CD4-positive, CD25-positive, alpha-beta regulatory T cell (primary cell): ENCODE measurements at places on chromosomes 7 and 10.
A peak's percentile ranks its signal among the peaks of the same experiment; 100 is the strongest.

DNA sequence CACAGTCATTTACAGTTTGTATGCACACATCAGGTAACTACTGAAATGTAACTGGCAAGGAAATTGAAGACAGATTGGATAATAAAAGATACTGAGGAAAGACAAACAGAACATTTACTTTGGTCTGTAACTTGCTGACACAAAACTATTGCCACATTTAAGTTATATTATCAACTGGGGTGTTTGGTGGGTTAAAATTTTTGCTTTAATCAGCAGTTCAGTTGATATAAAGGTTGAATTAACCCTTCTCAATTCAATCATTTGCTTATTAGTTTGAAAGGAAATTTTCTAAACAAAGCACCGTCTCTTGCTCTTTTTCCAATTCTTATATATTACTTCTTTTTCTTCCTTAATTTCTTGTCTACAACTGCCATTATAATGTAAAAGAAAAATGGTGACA, 102.4 kb downstream of the TMEM26 start:
- DNase-seq: no peak

DNA sequence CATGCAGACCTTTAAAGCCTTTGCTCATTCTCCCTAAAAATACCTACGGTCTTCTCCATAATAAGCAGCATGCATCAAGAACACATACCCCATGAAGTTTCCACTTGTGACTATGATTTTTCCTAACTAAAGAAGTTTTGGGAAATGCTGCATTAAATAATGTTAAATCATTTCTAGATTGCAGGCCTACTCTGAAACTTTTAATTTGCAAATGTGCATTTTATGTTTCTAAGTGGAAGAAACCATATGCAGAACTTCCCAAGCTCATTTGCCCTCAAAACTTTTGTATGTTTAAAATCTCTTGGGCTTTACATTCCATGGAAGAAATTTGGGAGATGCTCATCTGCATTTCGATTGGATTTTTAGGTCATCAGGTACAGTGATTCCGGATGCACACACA, 63.6 kb downstream of the ITGB8 start:
- DNase-seq: no peak

GRCh38 chr10:47442351-47442750, 41.6 kb downstream of the ANXA8 start:
- no peak for DNase-seq

DNA sequence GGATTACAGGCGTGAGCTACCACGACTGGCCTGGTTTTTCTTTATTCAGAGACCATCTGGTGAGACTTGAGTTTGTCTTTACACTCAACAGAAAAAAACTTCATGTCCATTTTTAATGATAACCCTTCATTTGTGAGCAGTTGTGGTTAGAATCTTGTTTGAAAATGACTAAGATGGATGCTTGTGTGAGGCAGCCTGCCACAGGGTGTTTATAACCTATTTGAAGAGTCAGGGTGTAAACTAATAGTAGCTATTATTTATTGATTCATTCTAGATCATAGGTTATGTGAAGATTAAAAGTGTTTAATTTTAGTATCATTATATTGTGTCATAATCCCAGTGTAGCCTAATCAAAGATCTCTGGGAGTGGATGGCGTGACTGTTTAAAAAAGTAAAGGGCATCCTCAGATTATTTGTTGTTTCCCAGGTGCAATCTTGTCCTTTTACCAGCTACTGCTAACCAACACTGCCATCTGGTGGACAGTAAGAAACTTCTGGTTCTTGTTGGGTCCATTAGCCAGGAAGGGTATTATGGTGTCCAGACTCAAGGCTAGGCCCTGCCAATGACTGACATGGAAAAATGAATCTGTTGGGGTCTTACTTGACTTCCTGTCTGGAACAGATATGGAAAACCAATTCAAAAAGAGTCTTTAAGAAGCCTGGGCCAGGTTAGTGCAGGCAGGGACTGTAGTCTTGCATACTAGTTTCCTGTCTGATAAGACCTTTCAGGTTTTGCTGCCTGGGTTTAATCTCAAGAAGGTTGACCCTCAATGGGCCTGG, 24.9 kb downstream of the NRBF2 start:
- DNase-seq: peak; percentile 87

DNA sequence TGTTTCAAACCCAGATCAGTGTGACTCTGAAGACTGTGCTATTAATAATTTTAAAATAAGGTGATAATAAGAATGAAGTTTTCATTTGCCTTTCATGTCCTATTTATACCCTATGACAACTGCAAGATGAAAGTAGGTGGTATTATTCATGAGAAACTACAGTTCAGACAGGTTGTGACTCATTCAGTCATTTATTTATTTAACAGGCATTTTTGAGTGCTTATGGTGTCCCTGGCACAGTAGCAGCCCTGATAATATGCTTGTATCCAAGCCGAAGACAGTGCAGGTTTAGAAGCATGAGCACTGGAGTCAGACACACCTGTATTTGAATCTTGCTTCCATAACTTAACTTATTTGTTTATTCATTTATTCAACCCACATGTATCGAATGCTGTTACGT, 87.1 kb downstream of the FZD1 start:
- no peak for DNase-seq

- DNase-seq: no peak
These were observed 24.2 kb downstream of the PRPS1L1 start for GRCh38 chr7:18003286-18003994.

DNA sequence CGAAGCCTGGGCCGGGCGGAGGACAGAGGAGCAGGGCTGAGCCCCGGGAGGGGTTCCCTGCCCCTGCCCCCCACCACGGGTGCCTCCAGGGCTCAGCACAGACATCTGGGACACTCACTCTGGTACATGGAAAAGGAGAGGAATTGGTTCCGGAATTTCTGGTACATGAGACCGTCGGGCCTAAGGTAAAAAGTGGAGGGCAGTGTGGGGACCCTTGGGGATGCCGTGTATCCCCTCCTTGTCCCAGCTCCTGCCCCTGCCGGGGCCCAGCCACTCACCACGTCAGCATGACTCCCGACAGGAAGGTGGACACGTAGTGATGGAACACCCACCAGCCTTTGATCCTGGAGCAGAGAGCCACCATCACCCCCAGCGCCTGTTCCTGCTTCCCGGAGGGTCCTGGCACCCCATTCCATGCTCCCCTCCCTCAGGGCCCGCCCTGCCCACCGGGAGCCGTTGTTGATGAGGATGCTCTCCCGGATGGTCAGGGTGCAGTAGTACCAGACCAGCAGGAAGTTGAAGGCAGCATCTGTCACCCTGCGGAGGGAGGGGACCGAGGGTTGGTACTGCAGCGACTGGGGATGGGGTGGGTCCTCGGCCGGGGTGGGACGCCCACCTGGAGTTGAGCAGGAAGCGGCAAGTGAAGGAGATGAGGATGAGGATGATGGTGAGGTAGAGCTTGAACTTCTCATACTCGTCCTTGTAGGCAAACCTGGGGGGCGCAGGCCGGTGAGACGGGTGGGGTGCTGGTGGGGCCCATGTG, 6.4 kb downstream of the TMEM120A start:
- no peak for DNase-seq

DNA sequence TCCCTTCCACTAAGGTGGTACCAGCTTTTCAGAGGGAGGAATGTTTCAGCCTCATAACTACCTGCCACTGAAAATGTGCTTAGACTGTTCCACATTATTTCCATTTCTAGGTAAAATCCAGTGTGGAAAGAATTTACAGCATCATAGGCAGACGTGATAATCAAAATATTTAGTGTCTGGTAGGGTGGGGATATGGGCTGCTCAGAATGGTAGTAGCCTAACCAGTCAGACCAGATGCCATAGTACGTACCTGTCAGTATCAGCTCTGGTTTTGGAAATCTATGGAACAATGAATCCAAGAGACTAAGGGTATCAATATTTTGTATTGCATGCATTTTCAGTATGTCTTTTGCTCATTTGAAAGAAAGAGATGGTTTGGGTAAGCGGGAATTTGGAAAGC, 76.8 kb upstream of the APBB1IP start:
- no peak for DNase-seq

GRCh38 chr10:31116226-31116625, 84.6 kb upstream of the ZNF438 start:
- no peak for DNase-seq

DNA sequence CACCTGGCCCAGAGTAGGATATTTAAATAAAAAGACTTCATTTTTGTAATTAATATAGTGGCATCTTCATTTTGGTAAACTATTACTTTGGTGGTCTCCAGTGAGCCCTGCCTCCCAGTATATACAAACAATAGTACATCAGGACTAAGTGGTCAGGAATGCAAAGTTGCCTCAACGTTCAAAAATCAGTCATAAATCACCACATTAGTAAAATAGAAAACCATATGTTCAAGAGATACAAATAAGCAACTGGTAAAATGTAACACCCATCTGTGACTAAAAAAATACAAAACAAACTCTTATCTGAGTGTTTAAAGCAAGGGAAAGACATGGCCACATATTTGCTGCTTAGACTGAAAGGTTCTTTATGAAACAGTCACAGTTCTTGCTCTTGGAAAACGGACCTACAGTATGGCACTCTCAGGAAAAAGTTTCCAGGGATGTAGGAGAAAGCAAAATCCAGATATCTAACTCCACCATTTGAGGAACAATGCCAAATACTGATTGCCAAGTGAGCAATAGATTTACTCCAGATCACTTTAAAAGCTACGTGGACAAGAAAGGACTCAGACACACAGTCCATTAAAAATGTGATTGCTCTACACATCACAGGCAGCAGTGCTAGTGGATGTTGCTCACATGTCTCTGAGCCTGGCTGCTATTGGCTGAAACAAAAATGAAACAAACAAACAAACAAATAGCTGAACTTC, 15.1 kb upstream of the RHOBTB1 start:
- DNase-seq: no peak

- no peak for DNase-seq
These were observed at the start of gene GPR26 for GRCh38 chr10:123666318-123667236. Gene GPR26, plus strand, starts transcription at chr10:123666355. Its CDS starts 53 bp downstream, at chr10:123666408.

DNA sequence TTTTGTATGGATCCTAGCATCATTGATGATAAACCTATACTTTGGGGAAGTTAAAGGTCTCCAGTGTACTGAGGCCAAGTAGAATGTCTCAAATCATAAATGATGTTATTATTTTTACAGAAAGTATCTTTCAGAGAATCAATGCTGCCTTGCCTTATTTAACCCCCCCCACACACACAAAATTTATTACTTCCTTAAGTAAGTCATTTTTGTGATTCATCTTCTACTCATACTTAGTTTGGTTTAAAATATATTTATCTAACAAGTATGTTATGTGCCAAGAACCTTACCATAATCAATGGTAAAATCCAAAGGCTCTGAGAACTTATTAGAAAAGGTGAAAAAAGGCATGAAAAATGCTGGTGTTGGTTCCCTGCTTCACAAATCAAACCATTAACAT, 18.8 kb upstream of the CLDN12 start:
- DNase-seq: no peak

DNA sequence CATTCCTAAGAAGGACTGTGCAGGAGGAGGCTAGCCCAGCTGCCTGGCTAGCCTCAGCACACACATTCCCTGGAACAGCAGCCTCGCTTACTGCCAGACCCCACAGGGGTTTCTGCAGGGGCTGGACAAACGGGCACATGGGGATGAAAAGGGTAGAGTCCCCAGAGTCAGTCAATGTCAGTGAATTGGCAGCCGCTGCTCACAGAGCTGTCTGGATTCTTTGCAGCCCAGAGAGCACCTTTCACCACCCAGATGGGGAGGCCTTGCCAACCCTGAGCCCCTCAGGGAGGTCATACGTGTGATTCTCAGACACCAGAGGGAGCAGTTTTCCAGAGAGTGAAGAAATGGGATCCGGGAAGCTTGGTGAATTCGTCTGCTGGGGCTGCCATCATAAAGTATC, 143.3 kb downstream of the KCNMA1 start:
- DNase-seq: no peak

GRCh38 chr7:74657692-74658177, at the start of gene GTF2I:
Gene GTF2I, plus strand, starts transcription at chr7:74657718. Its CDS starts 31,411 bp downstream, at chr7:74689129.
- DNase-seq: no peak

DNA sequence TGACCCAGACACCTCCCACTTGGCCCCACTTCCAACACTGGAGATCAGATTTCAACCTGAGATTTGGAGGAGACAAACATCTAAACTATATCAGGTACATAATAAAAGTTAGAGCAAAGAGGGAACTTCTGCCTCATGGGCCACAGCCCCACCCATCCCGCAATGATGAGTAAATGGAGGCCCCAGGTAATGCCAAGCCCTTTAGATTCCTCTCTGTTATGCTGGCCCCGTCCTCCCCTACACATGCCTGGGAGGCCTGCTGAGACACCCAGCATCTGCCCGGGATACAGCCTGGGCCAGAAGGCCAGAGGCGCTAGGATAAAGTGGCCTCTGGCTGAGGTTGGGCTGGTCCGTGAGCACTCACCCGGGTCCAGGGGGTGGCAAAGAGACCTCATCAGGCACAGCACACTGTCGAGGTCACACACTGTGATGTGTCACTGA, 185.5 kb upstream of the SH2B2 start:
- no peak for DNase-seq

- no peak for DNase-seq
These were observed 4.4 kb upstream of the GLI3 start for GRCh38 chr7:42241424-42241823.

DNA sequence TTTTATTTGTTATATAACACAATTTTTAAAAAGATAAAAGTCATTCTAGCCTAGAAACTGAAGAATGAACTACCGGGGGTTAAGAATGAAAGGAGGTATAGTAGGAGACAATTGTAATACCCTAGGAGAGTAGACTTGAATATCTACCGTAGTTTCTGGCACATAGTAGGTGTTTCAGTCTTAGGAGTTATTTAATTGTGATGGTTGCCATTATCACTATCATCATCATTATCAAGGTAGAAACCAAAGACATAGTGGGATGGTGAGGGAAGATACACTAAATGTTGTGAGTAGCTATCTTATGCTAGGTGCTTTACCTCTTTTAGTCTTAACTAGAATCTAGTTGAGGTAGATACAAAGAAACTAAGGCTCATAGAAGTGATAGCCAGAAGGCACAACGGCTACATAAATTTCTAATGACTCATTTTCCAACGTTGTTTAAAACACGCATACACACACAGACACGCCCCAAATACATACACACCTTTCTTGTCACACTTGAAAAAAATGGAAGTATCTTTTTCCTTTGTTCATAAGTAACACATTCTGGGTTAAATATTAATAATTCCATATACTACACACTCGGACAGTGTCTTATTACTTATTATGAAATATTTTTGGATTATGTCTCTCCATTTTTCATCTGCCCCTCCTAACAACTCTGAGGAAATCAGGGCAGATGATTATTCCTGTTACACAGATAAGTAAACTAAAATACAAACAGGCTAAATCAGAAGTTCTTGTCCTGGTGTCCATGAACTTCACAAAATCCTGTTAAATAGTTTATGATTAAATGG, 2.0 kb upstream of the ANLN start:
- DNase-seq: no peak

GRCh38 chr7:143177374-143178119, 5.7 kb upstream of the TAS2R39 start:
- DNase-seq: no peak

DNA sequence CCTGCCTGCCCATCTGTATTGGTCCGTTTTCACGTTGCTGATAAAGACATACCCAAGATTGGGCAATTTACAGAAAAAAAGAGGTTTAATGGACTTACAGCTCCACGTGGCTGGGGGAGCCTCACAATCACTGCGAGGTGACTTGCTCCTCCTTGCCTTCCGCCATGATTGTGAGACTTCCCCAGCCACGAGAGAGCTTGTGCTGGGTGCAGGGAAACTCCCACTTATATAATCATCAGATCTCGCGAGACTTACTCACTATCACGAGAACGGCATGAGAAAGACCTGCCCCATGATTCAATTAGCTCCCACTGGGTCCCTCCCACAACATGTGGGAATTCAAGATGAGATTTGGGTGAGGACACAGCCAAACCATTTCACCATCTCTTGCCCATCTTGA, 111.8 kb downstream of the MYL10 start:
- no peak for DNase-seq

- no peak for DNase-seq
These were observed 20.6 kb downstream of the BBIP1 start for GRCh38 chr10:110898391-110898790.
